ENCODE measurements at places on chromosomes 12 and 14.

GRCh38 chr14:38964630-38965029 is 138.4 kb downstream of the SEC23A start:
- DNase-seq: no peak

GRCh38 chr12:115149685-115150378 is 465.9 kb upstream of the TBX3 start:
- DNase-seq: no peak

- no peak for DNase-seq
Measured at GRCh38 chr14:21093018-21093417, 5.4 kb downstream of the ZNF219 start.

GRCh38 chr12:40559865-40560264 is 132.4 kb upstream of the CNTN1 start:
- no peak for DNase-seq

DNA sequence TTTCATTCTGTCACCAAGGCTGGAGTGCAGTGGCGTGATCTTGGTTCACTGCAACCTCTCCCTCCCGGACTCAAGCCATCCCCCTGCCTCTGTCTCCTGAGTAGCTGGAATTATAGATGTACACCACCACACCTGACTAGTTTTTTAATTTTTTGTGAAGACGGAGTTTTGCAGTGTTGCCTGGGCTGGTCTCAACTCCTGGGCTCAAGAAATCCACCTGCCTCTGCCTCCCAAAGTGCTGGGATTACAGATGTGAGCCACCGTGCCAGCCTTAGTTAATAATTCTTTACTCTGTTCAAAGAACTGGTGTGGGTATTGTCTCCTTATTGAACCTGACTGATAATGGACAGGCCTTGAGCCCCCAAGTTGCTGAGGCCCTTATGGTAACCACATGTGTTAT is 10.4 kb upstream of the KRT7 start:
- DNase-seq: no peak

DNA sequence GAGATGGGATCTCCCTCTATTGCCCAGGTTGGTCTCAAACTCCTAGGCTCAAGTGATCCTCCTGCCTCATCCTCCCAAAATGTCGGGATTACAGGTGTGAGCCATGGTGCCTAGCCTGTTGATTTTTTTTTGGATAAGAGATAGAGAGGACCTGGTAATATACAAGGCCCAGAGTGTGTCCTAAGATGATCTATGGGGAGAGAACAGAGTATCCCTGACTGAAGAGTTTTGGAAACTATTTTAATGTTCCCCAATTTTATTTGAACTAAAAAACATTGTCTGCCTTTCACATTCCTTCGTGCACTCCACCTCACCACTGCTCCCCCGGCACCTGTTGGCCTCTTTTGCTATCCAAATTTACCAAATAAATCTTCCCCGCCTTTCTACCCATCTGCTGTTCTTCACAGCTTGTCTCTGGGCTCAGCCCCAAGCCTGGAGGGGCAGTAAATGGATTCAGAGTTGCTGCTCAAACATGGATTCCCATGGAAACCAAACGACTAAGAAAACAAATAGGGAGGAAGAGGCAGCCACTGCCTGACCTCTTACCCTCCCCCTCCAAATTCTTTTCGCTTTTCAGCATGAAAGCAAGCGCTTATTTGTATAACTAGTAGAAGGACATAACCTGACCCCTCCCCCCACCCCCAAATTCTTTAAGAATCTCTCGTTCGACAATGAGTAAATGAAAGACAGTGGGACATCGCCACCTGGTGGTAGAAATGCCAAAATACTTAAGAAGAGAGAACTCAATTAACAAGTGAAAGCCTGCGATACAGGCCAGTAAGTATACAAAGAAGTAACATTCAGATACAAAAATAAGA is 22.6 kb downstream of the OR10G3 start:
- peak; percentile 96 for DNase-seq

DNA sequence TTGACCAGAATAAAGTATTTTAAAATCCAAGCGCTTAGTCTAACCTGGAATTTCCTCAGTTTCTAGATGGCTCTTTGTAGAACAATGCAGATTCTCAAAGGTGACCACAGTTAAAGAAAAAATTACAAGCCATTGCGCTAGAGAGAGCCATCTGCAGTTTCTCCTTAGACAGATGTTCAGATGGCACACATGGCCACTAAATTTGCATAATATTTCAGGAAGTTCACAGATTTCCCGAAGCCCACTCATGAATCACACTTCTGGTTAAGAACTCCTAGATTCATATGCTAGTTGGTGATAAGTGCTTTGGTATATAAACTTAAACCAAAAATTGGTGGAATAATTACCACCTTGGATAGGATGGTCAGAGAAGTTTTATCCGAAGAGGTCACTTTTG is 749 bp downstream of the AKAP3 start:
- DNase-seq: no peak

DNA sequence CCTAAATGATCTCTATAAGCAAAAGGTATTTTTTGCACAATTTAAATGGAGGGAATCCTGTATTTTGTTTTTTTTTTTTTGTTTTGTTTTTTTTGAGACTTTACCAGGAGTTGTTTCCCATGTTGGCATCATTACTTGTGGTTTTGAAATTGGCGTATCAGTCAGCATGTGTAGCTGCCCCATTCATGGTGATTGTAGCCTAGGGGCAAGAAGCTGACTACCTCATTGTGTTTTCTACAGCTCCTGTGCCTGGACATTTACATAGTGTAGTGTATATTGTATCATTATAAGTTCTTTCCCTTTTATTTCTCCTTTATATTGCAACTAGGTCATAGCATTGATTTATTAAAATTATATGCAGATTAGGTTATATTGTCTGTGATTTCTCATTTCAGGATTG is 24.5 kb downstream of the SAMD4A start:
- DNase-seq: no peak

GRCh38 chr12:84767079-84767478 is 145.5 kb downstream of the SLC6A15 start:
- no peak for DNase-seq

DNA sequence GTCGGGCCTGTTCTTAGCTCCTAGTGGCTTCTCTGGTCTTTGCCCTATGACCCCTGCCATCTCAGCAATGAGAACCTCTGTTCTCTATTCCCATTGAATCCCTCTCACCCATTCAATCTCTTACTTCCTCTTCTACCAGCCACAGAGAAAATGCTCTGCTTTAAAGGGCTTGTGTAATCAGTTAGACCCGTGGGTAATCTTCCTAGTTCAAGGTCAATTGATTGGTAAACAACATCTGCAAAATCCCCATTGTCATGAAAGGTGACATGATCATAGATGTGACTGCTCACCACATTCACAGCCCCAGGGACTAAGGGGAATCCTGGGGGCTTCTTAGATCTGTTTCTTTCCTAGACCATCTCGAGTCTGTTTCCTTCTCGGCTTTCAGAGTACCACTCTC is 7.2 kb upstream of the CCDC197 start:
- no peak for DNase-seq

GRCh38 chr14:20631880-20632389 is 9.6 kb downstream of the OR6S1 start:
- no peak for DNase-seq

- DNase-seq: no peak
Measured at GRCh38 chr14:92633274-92633616, 115.2 kb downstream of the LGMN start.

DNA sequence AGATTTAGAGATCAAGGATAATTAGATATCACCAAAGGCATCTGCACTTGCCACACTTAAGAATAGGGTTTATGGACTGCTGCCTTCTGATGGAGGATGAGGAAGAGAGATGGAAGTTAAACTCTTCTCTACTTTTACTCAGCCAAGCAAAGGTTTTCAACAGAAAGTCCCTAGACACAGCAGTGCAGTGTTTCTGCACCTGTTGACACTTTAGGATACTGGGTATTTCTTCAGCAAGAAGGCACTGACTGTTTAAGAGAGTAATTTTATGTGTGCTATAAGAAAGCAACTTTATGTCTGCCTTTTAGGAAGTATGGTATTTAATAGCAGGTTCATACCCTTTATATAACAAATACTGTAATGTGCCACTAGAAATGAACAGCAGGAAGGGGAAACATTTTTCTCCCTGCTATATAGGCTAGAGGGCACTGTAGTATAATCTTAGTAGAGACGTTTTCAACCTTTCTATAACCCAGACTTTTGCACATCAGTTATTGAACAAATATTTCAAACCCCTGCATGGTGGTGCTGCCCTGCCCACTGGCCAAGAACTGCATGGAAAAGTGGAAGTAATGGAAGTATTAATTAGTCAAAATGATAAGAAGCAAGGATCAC is 225.0 kb upstream of the GRIP1 start:
- peak; percentile 13 for DNase-seq

DNA sequence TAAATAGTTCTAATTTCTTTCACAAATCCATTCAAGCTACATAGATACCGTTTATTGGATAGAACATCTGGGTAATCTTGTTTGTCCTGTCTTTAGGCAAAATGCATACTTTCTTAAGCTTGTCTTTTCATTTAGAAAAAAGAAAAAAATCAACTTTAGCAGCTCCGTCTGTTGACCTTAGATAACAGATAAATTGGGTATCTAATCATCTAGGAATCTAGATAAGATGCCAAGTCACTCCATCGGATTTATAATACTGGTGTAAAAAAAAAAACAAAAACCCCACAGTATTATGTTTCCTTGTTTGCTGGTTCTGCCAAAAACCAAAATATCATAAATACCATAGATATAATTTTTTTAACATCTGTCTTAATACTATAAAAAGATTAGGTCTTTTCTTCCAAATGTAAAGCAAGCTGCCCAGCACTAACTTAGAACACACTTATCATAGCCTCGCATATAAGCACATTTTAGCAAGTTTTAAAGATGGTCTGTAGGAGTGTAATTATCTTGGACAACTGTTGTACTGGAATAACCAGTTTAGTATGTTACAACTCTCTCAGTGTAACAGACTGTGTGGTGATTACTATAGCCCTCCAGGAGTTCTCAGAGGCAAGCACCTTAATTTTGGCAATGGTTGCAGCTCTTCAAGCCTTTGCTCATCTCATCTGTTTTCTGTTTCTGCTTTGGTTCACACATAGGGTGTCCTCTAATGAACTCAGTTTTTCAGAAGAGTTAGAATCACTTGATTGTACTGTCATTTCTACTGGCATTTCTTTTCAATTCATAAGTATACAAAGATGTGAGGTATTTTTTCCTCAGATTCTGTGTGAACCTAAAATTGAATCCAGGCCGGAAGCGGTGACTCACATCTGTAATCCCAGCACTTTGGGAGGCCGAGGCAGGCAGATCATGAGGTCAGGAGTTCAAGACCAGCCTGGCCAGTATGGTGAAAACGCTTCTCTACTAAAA is 83.1 kb downstream of the ANO6 start:
- peak; percentile 10 for DNase-seq

GRCh38 chr12:39138268-39138667 is 232.9 kb upstream of the CPNE8 start:
- no peak for DNase-seq

DNA sequence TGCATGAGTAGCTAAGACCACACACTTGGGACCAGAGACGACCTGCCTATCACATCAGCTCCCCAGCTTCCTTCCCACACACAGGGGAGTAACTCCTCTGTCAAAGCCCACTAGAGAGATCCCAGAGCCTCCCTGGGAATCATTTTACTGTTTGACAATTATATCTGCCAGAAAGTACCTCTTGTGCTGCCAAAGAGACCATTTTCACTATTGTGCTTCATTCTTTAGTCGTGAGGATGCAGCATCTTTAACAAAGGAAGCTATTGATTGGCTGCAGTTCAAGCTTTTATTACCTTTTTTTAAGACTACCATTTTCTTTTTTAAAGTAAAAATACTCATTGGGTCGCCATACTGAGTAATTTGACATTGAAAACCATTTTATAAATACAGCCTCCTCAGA is 194.5 kb upstream of the RGS6 start:
- no peak for DNase-seq

- no peak for DNase-seq
Measured at GRCh38 chr12:20272161-20272560, 96.2 kb upstream of the PDE3A start.

- no peak for DNase-seq
Measured at GRCh38 chr12:26323673-26324072, 128.3 kb downstream of the SSPN start.

DNA sequence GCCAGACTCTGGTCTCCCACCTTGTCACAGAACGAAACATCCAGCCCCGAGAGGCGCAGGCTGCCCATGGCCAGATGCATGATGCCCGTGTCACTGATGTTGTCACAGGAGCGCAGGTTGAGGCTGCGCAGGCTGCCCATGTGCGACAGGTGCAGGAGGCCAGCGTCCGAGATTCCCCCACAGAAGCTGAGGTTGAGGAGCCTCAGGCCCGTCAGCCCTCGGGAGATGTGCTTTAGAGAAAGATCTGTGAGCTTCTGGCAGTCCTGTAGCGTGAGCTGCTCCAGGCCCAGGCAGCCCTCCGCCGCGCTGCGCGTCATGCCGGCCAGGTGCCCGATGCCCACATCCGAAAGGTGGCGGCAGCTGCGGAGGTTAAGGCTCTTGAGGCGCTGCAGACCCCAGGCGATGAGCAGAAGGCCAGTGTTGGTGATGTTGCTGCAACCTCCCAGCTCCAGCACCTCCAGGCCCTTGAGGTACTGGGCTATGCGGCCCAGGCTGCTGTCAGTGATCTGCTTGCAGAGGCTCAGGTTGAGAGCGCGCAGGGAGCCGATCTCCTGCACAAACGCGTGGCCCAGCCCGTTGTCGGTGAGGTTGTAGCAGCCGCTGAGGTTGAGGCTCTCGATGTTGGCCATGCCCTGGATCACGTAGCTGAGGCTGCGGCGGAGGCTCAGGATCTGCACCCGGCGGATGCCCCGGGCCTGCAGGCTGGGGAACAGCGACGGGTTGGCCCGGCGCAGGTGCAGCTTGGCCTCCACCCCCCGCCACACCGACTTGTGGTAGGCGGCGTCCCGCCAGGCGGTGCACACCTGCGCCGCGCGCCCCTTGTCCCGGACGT is 991 bp downstream of the FBXL14 start:
- peak; percentile 47 for DNase-seq

GRCh38 chr12:52216807-52217206 is 16.2 kb upstream of the KRT7 start:
- DNase-seq: no peak

DNA sequence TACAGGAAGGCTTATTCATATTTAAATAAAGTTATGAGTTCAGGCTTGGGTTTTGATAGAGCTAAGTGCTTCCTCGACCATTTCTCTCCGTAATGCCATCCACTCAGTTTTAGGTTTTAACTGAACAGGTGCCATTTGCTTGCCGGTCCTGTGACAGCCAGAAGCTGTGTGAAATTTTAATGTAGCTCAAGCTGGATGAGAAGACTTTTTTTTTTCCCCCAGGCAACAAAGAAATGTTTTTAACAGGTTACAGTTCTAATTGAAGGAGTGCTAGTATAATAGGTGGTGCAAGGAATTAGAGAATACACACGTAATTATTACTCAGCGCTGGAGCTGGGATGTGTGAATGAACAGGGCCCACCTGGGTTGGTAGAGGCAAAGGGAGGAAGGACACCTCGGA is 502.3 kb downstream of the AACS start:
- no peak for DNase-seq

DNA sequence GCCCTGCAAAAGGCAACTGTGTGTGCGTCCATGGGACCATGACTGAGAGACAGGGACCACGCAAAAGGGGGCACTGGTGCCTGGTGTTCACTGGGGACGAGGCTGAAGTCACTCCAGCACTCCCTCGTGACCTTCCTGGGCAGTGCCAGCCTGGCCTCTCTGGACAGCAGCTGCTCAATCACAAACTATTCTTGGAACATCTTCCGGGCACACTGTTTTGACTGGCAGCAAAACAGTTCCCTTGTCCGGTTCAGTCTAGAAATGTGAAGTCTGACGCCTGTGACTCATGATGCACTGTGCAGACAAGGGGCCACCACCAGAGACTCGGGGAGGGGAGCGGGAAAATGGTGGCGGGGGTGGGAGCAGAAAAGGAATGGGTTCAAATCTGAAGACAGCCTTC is 20.8 kb downstream of the SNRNP35 start:
- no peak for DNase-seq

- DNase-seq: peak; percentile 55
Measured at GRCh38 chr14:41785696-41786095, 179.0 kb downstream of the LRFN5 start.
